ENCODE measurements at places on chromosomes 5 and 9.

DNA sequence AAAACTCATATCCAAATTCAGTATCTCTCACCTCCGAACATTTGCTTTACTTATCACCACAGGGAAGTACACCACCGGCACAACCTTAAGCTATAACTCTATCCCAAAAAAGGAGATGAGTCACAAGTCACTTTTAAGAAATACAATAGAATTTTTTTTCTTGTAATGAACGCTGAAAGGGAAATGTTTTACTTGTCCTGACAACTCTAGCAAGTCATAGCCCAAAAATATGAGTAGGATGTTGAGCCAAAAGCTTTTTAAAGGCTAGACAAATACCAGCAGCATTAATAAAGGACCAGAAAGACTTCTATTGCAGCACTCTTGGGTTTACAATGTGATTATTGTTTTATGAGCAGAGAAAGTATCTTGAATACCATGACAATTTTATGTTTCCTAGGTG lies 147.3 kb upstream of the FST start:
- DNase-seq: no peak

GRCh38 chr5:160869989-160870521 lies 18.0 kb upstream of the ATP10B start:
- DNase-seq: no peak

DNA sequence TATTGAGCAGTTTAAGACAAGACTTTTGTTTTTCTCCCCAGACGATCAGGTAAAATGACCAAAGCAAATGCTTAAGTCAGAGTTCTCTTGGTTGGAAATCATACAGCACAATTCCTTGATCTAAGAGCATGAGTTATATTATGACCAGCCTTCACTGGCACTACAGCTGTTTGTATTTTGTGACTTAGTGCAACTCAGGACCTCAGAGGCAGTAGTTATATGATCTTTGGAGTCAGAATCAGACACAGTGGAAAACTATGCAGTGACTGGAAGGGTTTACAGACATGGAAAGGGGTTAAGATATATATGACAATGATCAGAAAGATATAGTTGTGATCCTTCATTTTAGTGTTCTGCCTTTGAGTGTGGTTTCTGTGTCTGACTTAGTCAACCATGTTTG lies 24.3 kb downstream of the RAD23B start:
- DNase-seq: no peak

- no peak for DNase-seq
These were observed 102.1 kb upstream of the FBXL17 start for GRCh38 chr5:108484035-108484434.

- no peak for DNase-seq
These were observed 28.3 kb upstream of the PRRC2B start for GRCh38 chr9:131365546-131365945.

- no peak for DNase-seq
These were observed 251.4 kb downstream of the GLIS3 start for GRCh38 chr9:4048441-4048840.

DNA sequence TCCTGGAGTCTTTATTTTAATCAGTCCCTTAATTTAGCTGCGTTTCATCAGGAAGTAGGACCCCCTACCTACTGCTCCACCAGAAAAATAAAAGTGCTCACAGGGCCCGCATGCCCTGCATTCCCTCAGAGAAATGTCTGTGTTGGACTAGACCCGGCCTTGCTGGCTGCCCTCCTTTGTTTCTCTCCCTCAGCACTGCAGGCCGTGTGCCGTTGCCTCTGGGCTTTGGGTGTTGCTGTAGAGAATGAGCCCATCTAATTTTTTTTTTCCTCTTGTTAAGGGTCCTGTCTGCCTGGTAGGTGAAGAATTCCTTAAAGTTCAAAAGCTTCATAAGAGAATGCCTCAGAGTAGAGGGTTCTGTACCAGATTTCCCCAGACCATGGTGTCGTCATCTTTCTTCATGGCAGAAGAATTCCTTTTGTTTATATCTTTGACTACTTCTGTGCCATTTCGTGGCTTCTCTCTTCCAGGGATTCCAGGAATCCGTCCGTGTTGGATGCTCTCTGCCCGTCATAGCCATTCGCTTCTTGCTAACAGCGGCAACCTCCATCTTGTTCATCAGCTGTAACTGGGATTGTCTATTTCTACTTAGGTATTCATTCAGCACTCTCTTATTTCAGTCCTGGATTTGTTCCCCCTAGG lies 49.8 kb upstream of the ANGPTL2 start:
- DNase-seq: no peak

- no peak for DNase-seq
These were observed 6.0 kb downstream of the ST6GALNAC6 start for GRCh38 chr9:127893392-127893791.

DNA sequence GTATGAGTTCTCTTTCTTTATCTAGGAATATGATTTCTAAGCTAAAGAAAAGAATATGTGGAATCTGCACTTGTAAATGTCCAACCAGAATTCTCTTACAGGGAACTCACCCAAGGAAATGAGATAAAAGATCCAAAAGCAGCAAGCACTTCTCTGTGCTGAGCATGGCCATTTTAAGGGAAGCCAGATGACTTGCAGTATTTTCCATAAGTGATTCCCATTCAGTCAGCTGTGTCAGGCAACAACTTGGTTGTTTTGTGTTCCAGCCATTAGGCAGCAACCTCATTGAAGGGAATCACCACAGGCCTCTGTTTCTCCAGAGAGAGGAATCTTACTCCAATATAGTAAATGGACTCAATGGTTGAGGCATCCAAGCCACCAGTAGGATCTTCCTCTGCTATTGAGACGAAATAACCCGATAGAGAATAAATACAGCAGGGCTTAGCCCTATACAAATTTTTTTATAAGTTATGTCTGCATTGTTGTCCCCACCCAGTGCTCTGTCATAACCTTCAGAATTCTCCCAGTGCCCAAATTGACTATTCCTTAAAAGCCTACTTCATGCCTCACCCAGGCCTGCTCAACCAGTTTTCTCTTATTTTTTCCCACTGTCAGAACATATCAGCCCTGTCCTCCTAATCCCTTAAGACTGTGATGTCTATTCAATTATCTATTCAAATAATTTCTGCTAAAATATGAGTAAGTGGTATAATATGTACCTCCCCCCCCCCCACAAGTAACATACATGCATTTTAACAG lies 236.6 kb downstream of the PJA2 start:
- no peak for DNase-seq

DNA sequence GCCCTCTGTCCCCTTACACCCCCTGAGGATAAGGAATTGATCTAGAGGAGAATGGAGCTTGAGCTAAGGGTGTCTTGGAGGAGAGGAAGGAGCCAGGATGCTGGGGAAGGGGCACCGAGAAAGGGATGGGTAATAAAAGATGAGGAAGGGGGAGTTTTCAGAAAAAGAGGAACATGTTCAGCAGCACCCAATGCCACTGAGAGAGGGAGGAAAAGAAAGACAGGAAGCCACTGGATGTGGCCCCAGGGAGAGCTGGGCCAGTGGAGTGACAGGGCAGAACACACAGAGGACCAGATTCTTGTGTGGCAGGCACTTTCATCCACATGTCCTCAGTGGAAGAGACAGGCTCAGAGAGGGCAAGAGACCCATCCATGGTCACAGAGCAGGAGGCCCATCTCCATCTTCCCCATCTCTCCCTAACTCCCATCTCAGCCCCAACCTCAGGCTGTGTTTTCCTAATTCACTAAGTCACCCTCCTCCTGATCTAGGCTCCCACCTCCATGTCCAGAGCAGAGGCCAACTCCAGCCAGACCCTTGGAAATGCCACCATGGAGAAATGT lies 7.2 kb downstream of the PFN3 start:
- DNase-seq: no peak

GRCh38 chr5:116557669-116558271 lies 16.9 kb downstream of the SEMA6A start:
- DNase-seq: no peak

DNA sequence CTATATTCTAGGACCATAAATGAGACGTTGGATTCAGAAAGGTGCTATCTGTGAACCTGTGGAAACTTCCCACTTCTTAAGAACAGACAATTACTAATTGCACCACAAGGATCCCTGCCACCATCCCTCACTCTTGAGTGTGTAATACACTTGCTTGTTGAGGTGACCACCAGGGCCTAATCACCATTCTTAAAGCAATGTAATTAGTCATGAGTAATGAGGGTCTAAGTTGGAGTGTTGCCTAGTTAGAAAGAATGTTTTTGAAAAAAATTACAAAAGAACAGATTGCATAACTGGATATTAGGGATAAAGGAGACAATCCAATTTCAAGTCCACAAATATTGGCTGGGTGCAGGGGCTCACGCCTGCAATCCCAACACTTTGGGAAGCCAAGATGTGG lies 56.9 kb upstream of the TRIO start:
- DNase-seq: no peak

- no peak for DNase-seq
These were observed 25.6 kb downstream of the C5orf15 start for GRCh38 chr5:133942614-133943474.

GRCh38 chr9:131622523-131622922 lies 77.2 kb downstream of the PRRT1B start:
- DNase-seq: no peak

GRCh38 chr9:18928711-18929110 lies 104.3 kb downstream of the SAXO1 start:
- no peak for DNase-seq

DNA sequence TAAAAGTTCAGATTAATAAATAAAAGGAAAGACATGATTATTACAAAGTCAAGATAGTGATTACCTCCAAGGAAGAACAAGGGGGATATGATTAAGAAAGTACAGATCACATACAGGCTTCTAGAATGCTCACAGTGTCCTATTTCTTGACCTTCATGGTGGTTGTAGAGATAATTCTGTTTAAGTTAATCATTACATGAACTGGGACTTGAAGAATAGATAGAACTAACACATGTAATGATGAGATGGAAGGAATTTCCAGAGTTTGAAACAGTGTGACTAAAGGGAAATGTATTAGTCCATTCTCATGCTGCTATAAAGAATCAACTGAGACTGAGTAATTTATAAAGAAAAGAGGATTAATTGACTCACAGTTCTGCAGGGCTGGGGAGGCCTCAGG lies 72.7 kb downstream of the LURAP1L start:
- no peak for DNase-seq
